ENCODE measurements at places on chromosomes 4 and X. TPM values are rescaled to one million over a fixed set of nuclear protein-coding genes. Genes with fewer than 3 reads are reported as not detected.

The CASK gene
- 46.1 TPM for total RNA-seq

- no peaks in the 10 kb centered on the region for H3K4me1 ChIP-seq
- no peaks in the 10 kb centered on the region for H3K27me3 ChIP-seq
- H3K4me3 ChIP-seq, result no peak overlapping the region
- DNase-seq, result no peak
Observed at GRCh38 chrX:18927558-18927957, 56.4 kb downstream of the PHKA2 start.

DNA sequence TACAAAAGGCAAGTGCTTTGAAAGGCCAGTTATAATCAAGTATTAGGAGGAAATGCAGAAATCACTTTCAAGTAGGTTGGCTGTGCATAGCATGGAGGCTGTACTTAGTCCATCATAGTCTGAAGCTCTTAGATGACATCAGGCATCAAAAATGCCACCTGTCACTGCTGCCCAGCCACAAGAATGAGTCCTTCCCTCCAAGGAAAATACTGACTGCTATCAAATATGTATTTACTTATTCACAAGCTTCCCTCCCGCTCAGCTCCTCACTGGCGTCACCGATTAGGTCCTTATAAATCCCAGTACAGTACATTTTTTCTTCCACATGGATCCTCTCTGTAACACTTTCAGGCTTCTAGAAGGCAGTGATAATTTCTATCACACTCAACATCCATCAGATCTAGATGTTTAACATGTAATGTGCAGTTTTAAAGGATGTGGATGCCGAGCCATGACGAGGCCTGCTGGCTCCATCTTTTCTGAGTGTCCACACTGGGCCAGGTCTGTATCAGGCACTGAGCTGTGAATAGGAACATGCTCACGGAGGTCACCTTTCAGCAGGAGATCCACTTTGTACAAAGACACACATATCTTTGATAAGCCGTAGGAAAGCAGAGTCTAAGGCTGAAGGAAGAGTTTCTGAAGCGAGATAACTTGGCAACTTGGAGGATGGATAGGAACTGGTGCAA lies 121.9 kb downstream of the PALLD start:
- H3K4me3 ChIP-seq, result peak overlapping the region; percentile 34
- H3K4me1 ChIP-seq, result peaks cover 49% of the 10 kb centered on the region
- peak overlapping the region; percentile 25 for H3K27ac ChIP-seq
- H3K27me3 ChIP-seq, result no peaks in the 10 kb centered on the region

DNA sequence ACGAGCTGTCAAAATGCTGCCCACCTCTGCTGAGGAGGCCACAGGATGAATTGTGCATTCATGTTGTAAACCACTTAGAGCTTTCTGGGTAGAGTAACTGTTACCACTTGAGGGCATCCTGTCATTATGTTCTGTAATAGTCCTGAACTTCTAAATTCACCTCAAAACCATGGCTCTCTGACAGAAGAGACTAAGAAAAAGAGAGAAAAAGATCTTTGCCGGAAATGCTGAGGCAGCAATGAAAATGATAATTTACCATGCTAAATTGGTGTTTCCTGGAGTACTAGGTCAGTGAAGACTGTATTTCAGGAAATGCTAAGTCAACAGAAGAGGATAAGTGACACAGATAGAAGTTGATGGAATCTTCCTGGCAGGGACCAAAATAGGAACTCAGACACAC lies 942.3 kb upstream of the SLIT2 start:
- no peaks in the 10 kb centered on the region for H3K4me1 ChIP-seq
- H3K4me3 ChIP-seq, result no peak overlapping the region
- H3K27ac ChIP-seq, result no peak overlapping the region
- no peak for DNase-seq
- H3K27me3 ChIP-seq, result no peaks in the 10 kb centered on the region

GRCh38 chr4:150694438-150694837 lies 112.5 kb downstream of the MAB21L2 start:
- no peak overlapping the region for H3K27ac ChIP-seq
- H3K4me3 ChIP-seq, result no peak overlapping the region
- DNase-seq, result no peak

DNA sequence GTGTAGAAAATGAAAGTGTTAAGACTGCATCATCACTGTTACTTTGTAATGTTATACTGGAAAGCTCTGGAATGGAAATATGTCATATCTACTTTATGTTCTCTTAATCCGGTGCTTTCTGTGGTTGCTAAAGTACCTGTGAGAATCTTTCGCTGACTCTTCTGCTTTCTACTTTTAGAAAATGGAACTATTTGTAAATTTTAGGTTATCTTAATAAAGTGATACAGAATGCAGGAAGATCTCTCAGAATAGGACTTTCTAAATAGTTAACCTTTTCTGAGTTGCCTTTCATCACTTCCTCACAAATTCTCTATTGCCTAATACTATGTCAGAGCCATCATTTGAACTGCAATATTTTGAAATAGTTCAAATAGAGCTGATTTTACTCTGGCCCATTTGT lies 69.3 kb downstream of the BMP2K start:
- H3K27me3 ChIP-seq, result no peaks in the 10 kb centered on the region
- no peaks in the 10 kb centered on the region for H3K36me3 ChIP-seq
- H3K4me1 ChIP-seq, result no peaks in the 10 kb centered on the region
- no peak for DNase-seq
